Activated CD4-positive, alpha-beta T cell treated with anti-CD3 and anti-CD28 coated beads, Interleukin-2, amount 10 ng/mL, durations not matched to agents 24 days and 14 days (primary cell): ENCODE measurements at places on chromosomes 6 and 20. TPM values are rescaled to one million over a fixed set of nuclear protein-coding genes. Genes with fewer than 3 reads are reported as not detected.

DNA sequence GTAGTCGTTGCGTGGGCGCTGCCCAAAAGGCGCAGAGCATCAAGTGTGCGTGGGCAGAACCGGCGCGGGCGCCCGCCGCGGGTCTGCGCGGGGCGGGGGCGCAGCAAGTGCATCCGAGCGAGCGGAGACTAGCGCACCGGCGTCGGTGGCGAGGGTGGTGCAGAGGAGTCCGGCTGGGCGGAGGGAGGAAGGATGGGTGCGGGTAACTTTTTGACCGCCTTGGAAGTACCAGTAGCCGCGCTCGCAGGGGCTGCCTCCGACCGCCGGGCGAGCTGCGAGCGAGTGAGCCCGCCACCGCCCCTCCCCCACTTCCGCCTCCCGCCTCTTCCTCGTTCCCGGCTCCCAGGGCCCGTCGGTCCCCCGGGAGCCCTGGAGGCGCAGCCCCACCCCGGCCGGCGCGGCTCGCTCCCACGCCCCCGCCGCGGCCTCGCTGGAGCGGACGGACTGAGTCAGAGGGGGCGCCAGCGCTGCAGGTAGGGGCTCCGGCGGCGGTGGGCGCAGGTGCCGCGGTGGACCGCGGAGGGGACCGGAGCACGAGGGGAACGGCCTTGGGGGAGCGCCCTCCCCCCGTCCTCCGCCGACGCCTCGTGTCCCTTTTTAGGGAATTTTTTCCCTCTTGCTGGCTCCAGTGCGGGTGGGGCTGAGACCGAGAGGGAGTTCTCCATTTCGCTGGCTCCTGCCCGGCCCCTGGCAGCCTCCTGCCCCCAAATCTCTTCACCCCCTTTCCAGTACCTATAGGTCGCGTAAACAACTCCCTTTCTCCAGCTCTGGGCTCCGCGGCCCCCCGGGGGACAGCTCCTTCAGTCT is 1.6 kb upstream of the DBNDD2 start:
- H3K4me3 ChIP-seq, result peak overlapping the region; percentile 81
- DNase-seq, result peak; percentile 82
- H3K4me1 ChIP-seq, result peaks cover 16% of the 10 kb centered on the region
- H3K27me3 ChIP-seq, result peaks cover 13% of the 10 kb centered on the region

GRCh38 chr6:63675138-63675537 is 39.5 kb downstream of the PHF3 start:
- no peaks in the 10 kb centered on the region for H3K27me3 ChIP-seq
- no peak overlapping the region for H3K4me3 ChIP-seq
- H3K27ac ChIP-seq, result no peak overlapping the region
- peaks cover 2% of the 10 kb centered on the region for H3K4me1 ChIP-seq

- peak overlapping the region; percentile 99 for H3K27ac ChIP-seq
- peaks cover 12% of the 10 kb centered on the region for H3K36me3 ChIP-seq
- H3K4me1 ChIP-seq, result peaks cover 20% of the 10 kb centered on the region
- no peaks in the 10 kb centered on the region for H3K27me3 ChIP-seq
- peak; percentile 89 for DNase-seq
Measured at GRCh38 chr20:45933266-45934045, 1.0 kb upstream of the PCIF1 start.

The PRSS35 gene
- not detected in 2 replicates for total RNA-seq

- H3K4me3 ChIP-seq, result no peak overlapping the region
- no peak for DNase-seq
- H3K36me3 ChIP-seq, result peaks cover 3% of the 10 kb centered on the region
- peak overlapping the region; percentile 47 for H3K27ac ChIP-seq
- H3K27me3 ChIP-seq, result peaks cover 2% of the 10 kb centered on the region
- H3K4me1 ChIP-seq, result peaks cover 45% of the 10 kb centered on the region
Measured at GRCh38 chr6:106124437-106125430, 38.6 kb downstream of the PRDM1 start.

The RRAGD gene
- total RNA-seq, result 10.6 and 10.9 TPM in 2 replicates

GRCh38 chr6:53758496-53758895 is 36.3 kb upstream of the LRRC1 start:
- no peaks in the 10 kb centered on the region for H3K36me3 ChIP-seq
- DNase-seq, result no peak
- no peaks in the 10 kb centered on the region for H3K4me1 ChIP-seq
- no peak overlapping the region for H3K4me3 ChIP-seq
- H3K27me3 ChIP-seq, result peaks cover 22% of the 10 kb centered on the region
- no peak overlapping the region for H3K27ac ChIP-seq

DNA sequence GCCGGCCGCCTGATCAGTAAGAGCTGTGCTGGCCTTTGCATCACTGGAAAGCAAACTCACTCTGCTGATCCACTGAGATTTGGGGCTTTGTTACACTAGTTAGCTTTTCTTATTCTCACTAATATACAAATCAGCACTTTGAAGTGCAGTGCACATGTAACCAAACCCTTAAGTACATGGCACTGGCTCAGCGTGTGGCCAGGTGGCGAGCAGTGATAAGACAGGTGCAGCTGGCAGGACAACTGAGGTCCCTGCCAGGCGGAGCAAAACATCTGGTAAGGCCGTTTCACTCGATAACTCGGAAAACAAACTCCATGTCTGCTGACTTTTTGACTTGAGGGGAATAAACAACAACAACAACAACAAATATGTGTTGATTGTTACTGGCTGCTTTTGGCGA is 11.0 kb downstream of the GFRA4 start:
- H3K36me3 ChIP-seq, result no peaks in the 10 kb centered on the region
- no peak for DNase-seq
- no peak overlapping the region for H3K27ac ChIP-seq
- H3K4me3 ChIP-seq, result no peak overlapping the region
- H3K27me3 ChIP-seq, result peaks cover 3% of the 10 kb centered on the region
- peaks cover 6% of the 10 kb centered on the region for H3K4me1 ChIP-seq

DNA sequence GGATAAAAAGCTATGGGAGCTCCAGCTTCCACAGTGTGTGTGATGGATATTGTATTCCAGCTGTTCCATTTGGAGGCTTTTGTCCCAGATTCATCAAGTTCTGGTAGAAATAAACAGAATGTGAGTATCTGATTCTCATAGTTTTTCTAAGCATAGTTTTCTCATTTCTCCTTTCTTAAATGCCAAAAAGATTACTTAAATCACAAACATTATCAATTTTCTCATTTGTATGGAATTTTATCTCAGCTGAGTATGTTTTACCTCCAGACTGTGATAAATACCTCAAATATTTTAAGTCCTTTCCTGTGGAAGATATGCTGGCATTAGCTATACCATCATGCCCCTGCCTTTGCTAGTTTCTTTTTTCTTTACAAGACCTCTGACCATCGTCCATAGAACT is 767.3 kb downstream of the TFAP2A start:
- H3K4me1 ChIP-seq, result no peaks in the 10 kb centered on the region
- no peak overlapping the region for H3K4me3 ChIP-seq
- no peak for DNase-seq

The BCAS1 gene
- not detected in 2 replicates for total RNA-seq

The VGLL2 gene
- total RNA-seq, result not detected in 2 replicates

GRCh38 chr20:60957621-60958020 is 294.4 kb upstream of the CDH4 start:
- H3K4me3 ChIP-seq, result no peak overlapping the region
- H3K4me1 ChIP-seq, result no peaks in the 10 kb centered on the region

The MMP24 gene
- 0.05 TPM in 1 of 2 replicates, not detected in the other for total RNA-seq

The GLP1R gene
- total RNA-seq, result 0.09 TPM in 2 replicates

- H3K4me1 ChIP-seq, result no peaks in the 10 kb centered on the region
- no peak for DNase-seq
- H3K27me3 ChIP-seq, result no peaks in the 10 kb centered on the region
- H3K36me3 ChIP-seq, result peaks cover 12% of the 10 kb centered on the region
- H3K4me3 ChIP-seq, result no peak overlapping the region
Measured at GRCh38 chr6:135395136-135395535, 102.4 kb downstream of the AHI1 start.

DNA sequence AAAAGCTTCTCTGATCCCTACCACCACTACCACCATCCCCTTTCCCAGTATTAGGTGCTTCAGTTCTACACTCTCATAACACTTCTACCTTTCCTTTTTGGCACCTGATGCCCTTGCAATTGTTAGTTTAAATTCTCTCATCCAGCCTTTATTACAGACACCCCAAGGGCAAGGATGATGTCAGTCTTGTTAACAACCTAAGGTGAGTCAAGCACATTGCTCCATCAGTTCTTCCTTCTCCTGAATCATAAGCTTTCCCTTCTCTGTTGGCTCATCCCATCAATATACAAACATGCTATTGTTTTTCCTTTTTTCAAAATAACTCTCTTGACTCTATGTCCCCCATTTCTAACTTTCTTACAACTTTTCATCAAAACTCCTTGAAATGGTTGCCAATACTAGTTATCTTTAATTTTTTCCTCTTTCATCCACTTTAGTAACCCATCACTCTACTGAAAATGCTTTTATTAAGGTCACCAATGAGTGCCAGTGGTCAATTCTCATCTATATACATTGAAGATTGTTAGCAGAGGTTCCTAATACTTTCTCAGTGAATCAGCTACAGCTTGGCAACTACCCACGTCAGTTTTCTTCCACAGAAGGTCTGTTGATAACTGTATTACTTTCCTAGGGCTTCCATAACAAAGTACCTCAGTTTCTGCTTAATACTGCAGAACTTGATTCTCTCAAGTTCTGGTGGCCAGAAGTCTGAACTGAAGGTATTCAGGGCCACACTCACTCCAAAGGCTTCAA is 97.1 kb upstream of the FLRT3 start:
- no peak overlapping the region for H3K4me3 ChIP-seq
- no peak for DNase-seq
- no peaks in the 10 kb centered on the region for H3K4me1 ChIP-seq
- H3K27ac ChIP-seq, result no peak overlapping the region
- H3K27me3 ChIP-seq, result no peaks in the 10 kb centered on the region

DNA sequence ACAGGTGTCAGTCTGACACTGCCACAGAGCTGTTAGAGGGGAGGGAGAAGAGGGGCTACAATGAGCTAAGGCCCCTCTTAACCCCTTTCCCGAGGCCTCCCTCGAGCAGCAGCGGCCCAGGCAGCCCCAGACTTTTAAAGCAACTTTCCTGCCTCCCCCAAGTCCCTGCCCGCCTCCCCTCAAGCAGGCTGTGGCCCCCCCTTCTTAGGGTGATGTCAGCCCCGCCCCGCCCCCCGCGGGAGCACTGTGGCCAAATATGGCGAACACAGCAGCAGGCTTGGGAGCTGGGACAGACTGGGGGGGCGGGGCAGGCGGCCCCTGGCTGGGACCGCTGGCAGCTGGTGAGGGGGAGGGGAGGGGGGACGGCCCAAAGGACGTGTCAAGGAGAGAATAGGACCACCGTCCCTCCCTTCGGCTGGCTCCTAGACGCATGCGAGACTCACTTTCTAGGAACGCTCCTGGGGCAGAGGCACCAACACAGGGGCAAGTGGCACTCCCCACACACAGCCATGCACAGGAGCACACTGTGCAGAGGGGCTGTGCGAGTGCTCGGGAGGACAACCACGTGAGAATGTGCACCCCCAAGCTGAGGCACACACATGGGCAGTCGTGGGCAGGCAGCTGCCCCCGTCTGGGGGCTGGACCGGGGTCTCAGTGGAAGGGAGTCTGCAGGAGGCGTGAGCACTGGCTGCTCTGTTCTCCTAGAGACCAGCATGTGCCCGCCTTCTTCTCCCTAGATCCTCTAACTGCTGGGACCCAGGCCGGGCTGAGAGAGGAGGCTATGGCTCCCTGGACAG is 6.7 kb downstream of the TEAD3 start:
- H3K36me3 ChIP-seq, result no peaks in the 10 kb centered on the region
- H3K4me1 ChIP-seq, result peaks cover 15% of the 10 kb centered on the region
- peaks cover 15% of the 10 kb centered on the region for H3K27me3 ChIP-seq
- no peak for DNase-seq
- H3K27ac ChIP-seq, result no peak overlapping the region

GRCh38 chr6:3359973-3360726 is 96.7 kb downstream of the SLC22A23 start:
- H3K4me3 ChIP-seq, result no peak overlapping the region
- DNase-seq, result no peak
- no peak overlapping the region for H3K27ac ChIP-seq
- peaks cover 19% of the 10 kb centered on the region for H3K27me3 ChIP-seq
- H3K36me3 ChIP-seq, result no peaks in the 10 kb centered on the region
- peaks cover 9% of the 10 kb centered on the region for H3K4me1 ChIP-seq

The NHLRC1 gene
- total RNA-seq, result 0.09 and 0.26 TPM in 2 replicates

GRCh38 chr6:107319906-107320530 is 139.3 kb downstream of the PDSS2 start:
- DNase-seq, result no peak
- peaks cover 10% of the 10 kb centered on the region for H3K4me1 ChIP-seq
- H3K27ac ChIP-seq, result no peak overlapping the region
- no peak overlapping the region for H3K4me3 ChIP-seq
- no peaks in the 10 kb centered on the region for H3K36me3 ChIP-seq

GRCh38 chr20:38084425-38084951 is 50.9 kb downstream of the RPRD1B start:
- no peaks in the 10 kb centered on the region for H3K4me1 ChIP-seq
- H3K27me3 ChIP-seq, result no peaks in the 10 kb centered on the region
- H3K27ac ChIP-seq, result no peak overlapping the region
- no peak for DNase-seq

- no peak overlapping the region for H3K4me3 ChIP-seq
- H3K27ac ChIP-seq, result no peak overlapping the region
- peaks cover 24% of the 10 kb centered on the region for H3K36me3 ChIP-seq
- no peaks in the 10 kb centered on the region for H3K27me3 ChIP-seq
- DNase-seq, result no peak
Measured at GRCh38 chr20:56423211-56423610, 11.2 kb downstream of the CASS4 start.

DNA sequence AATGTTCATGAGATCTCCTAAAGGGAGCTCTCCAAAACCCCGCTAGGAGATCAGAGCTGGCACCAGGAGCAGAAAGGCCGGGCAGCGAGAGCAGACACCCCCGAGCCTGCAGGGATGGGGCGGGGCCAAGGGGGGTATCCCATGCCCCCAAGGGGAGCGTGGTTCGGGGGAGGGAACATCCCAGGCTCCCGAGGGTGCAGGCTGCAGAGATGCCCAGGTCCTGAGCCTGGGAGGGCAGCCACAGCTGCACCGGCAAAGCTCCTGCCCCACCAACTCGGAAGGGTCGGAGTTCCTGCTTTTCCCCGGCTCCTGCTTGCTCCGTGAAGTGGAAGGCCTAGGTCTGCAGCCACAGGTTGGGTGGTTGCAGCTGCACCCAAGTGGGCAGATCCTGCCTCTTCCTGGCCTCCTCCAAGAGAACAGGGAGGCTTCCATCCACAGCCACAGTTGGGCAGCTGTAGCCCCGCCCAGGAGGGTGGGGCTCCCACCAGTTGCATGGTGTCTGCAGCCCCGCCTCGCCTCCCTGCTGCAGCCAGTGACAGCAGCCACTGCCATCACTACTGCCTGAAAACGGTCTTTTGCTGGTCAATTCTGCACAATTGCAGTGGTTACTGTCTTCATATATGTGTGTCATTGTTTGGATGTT is 13.4 kb upstream of the GMNN start:
- no peak for DNase-seq
- no peak overlapping the region for H3K4me3 ChIP-seq
- no peaks in the 10 kb centered on the region for H3K27me3 ChIP-seq
- H3K36me3 ChIP-seq, result no peaks in the 10 kb centered on the region
- no peak overlapping the region for H3K27ac ChIP-seq

GRCh38 chr20:33275215-33275614 is 7.8 kb upstream of the BPIFB1 start:
- no peaks in the 10 kb centered on the region for H3K4me1 ChIP-seq
- no peaks in the 10 kb centered on the region for H3K36me3 ChIP-seq
- H3K27me3 ChIP-seq, result peaks cover 6% of the 10 kb centered on the region
- DNase-seq, result no peak
- H3K4me3 ChIP-seq, result no peak overlapping the region
- H3K27ac ChIP-seq, result no peak overlapping the region
